ENCODE measurements at places on chromosomes 3 and 15. TPM values are rescaled to one million over a fixed set of nuclear protein-coding genes. Genes with fewer than 3 reads are reported as not detected.
A peak's percentile ranks its signal among the peaks of the same experiment; 100 is the strongest.

GRCh38 chr3:119194237-119195150 is 21.1 kb downstream of the UPK1B start:
- DNase-seq, result peak; percentile 41

DNA sequence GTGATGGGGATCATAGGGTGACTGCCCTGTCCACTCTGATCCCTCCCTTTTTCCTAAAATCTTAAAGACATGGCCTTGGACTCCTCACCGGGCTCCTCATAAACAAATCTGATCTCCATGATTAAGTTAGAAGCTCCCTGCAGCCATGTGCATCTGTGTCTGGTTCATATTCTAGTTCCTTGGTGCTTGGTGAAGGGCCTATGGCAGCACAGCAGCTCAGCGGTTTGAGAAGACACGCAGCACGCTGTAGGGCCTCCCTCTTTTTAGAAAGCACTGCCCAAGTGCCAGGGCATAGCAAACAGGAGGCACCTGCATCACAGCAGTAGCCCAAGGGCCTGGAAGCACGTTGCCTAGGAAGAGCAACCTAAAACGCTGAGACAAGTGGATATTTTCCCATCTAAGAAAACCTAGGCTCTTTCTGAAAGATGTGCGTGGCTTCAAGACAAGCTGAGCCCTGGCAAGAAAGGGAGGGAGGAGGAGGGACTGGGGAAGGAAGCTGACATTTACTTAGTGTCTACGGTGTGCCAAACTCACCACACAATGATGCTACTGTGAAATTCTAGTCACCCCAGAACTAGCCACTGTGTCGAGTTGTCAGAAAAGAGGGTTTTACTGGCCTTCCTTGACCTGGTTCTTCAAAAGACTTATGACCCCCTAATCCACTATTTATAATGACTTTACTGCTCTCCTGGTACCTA is 14.9 kb upstream of the ULK3 start:
- peak; percentile 35 for DNase-seq

- DNase-seq, result peak; percentile 80
These were observed 19.5 kb downstream of the MESD start for GRCh38 chr15:80970018-80970657.

GRCh38 chr3:31106204-31106603 is 211.7 kb upstream of the GADL1 start:
- DNase-seq, result peak; percentile 94

The ARHGEF26 gene
- total RNA-seq, result 3.6 TPM

The SPTBN5 gene
- 0.36 TPM for total RNA-seq

The MYH15 gene
- total RNA-seq, result 0.36 TPM

Measured in osteoblast (primary cell).